ENCODE measurements at places on chromosomes 3 and 15.

GRCh38 chr3:2765002-2765579 lies 345.1 kb downstream of the IL5RA start:
- no peak for DNase-seq

DNA sequence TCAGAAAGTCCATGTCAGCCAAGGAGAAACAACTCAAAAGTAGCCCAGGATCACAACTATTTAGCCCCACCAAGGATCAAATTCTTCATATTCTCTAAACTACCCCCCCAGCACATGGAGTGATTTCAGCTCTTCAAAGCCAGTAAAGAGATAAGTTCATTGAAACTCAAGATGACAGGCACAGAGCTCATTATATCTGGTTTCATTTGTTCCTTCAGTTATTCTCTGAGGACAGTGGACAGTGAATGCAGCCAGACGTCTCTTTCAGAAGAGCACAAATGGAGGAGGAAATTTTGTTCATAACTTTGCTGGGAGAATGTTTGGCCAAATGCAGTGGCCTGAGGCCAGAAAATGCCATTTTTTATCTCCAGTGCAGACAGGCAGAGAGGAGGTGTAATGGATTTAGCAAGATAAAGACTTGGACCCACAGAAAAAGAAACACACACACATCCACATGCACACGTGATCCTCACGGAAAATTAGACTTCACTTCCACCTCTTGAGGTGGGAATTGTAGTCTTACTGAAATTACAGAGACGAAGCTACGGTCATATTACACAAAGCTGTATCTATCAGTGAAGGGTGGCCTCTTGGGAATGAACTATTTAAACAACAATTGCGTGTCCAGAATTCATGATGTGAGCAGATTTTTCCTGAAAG lies 64.6 kb downstream of the HES1 start:
- no peak for DNase-seq

DNA sequence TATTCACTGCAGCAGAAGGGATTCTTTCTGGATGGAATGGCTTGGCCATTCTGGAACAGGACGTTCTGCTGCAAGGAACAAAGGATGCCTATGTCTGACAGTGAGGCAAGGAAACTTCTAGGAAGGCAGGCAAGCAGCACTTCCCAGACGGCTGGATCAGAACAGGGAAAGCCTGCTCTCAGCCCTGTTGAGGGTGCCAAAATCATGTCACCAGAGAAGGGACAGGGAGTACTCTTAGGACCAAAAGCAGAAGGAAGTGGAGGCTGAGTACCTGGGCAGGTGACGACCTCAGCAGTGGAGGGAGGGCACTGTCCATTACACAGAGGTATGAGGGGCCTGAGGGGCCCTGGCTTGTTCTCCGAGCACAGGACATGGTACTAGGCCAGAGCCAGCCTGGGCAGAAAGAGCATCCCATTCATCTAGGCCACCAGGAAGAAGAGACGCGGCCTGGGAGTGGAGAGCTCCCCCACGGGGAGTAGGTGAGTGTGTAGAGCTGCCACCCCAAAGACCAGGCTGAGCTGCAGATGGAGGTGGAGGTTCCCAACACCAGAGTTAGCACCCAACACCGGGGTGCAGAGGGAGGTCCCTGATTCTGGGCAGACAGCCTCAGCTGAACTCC lies 9.6 kb downstream of the KLF15 start:
- no peak for DNase-seq

DNA sequence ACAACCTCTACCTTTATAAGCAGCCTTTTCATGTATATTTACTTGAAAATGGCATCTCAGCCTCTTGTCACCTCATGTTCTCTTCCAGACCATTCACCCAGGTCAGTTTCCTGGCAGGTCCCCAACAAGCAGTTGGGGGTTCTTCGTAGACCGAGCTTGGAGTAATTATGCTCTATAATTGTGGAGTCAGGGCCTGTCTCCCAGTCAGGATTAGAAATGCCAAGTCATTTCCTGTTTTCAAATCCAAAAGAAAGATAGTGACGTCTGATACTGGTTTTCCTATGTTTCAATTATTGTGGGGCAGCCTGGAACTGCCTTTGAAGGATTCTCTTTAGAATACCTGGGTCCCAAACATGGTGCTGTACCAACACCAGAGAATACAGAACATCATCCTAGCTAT lies 430.6 kb downstream of the MECOM start:
- DNase-seq, result no peak

DNA sequence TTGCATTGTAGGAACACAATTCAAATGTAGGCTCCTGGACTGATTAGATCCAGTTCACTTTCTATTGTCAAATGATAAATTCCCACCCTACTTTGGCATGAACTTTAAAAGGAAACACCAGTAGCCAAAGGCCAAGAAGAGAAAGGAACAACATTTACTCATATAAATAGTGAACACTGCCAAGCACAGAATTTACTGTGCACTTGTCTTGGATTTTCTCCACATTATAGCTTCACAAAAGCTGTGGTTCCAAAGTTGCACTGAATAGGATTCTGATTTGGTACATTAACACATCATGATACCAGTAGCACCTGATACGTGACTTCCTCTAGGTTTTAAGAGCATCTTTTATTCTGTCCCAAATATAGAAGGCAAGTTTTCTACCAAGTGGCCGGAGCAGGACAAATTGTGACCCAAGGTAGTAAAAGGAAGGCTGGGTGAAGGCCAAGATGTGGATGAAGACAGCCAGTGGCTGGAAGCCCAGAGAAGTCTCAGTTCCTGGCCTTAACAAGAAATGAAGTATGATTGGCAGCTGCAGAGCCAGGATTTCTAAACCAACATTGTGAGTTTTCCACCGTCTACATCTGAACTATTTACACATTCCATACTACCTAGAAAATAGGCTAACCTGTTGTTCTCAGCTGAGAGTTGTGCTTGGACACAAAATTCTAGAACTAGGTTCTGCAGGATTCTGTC lies 206.7 kb downstream of the THRB start:
- no peak for DNase-seq

DNA sequence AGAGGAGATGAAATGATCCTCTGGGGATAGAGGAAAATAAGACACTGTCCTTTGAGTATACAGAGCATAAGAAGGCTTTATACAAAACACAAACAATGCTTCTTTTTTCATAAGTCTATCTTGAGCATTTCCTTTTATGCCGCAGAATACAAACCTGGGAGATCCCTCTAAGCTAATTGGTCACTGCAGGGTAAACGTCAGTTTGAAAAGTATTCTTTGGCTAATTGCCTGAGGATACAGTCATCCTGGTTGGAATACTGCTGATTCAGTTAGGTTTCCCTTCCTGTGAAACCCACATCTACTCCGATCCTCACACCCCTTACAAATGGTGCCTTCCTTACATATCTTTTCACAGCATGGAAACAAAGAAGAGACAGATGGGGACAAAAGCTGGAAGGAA lies 10.6 kb downstream of the WNT5A start:
- no peak for DNase-seq

DNA sequence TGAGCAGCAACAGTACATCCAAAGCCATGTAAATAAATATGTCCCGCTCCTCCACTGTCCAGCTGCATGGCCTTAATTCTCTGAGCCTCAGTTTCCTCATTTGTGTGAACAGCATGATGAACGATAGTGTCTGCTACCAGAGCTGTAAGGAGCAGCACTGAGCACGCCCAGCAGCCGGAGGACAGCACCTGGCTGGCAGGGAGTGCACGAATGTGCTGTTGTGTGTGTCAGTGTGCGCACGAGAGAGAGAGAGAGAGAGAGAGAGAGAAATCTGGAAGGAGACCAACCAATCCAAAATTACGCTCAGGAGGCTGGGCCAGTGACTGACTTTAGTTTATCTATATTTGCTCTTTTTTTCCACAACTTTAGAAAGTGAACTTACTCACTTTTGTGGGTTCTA lies 26.6 kb upstream of the PLXNA1 start:
- no peak for DNase-seq

GRCh38 chr3:4693620-4694019 lies 200.5 kb downstream of the ITPR1 start:
- no peak for DNase-seq

DNA sequence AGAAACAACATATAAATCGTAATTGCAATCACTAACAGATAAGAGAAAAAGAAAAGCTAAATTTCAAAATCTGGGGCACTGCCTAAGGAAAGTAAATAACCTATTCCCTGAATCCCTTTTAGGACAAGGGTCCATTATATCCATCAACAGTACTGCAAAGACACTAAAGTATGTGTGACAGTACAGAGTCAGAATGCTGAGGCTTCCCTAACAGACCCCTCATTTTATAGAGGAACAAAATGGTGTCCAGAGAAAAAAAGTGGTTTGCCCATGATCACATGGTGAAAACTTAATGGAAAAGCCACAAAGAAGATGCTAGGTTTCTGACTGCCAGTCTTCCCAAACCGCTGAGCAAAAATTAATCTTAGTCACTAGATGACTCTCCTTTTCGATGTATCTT lies 93.8 kb downstream of the DHX30 start:
- no peak for DNase-seq

DNA sequence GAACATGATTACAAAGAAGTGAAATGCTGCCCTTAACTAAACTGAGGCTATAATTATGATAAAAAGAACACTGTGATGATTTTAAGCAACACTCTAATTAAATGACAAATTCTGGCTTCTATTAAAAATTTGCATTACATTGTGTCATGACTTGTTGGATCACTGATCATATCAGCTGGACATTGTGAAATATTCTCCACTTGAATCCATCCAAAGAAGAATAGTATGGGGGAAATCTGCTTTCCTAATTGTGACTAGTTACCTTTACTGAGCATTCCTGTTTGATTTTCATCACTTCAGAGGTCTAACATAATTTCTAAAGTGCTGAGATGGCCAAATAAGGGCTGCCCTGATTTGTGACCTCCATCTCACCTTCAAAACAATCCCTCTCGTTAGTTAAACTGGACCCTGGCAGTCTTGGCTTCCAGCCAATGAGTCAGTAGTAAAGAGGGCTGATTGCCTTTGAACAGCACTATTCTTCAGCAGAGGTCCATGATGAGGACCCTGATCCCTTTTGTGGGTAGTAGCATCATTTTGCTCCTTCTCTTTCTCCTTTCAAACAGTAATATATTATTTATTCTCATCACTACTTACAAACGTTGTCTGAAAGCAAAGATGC lies 53.5 kb upstream of the LEKR1 start:
- DNase-seq, result no peak

DNA sequence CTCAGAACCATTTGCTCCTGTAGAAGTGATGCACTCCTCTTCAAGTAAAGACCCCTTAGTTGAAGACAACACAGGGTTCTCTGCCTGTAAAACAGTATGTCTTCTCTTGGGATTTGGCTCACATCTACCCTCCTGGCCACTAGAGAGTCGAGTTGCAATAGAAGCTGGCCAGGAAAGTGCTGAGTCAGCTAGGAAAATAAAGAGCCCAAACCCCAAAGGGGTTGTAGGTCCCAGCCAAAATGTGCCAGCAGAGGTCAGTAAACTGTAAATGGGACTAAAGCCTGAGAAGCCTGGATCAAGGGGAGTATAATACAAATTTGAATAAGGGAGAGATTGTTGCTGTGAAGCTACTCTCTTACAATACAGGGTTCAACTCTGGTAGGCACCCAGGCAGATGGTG lies 37.2 kb upstream of the THBS1 start:
- no peak for DNase-seq

DNA sequence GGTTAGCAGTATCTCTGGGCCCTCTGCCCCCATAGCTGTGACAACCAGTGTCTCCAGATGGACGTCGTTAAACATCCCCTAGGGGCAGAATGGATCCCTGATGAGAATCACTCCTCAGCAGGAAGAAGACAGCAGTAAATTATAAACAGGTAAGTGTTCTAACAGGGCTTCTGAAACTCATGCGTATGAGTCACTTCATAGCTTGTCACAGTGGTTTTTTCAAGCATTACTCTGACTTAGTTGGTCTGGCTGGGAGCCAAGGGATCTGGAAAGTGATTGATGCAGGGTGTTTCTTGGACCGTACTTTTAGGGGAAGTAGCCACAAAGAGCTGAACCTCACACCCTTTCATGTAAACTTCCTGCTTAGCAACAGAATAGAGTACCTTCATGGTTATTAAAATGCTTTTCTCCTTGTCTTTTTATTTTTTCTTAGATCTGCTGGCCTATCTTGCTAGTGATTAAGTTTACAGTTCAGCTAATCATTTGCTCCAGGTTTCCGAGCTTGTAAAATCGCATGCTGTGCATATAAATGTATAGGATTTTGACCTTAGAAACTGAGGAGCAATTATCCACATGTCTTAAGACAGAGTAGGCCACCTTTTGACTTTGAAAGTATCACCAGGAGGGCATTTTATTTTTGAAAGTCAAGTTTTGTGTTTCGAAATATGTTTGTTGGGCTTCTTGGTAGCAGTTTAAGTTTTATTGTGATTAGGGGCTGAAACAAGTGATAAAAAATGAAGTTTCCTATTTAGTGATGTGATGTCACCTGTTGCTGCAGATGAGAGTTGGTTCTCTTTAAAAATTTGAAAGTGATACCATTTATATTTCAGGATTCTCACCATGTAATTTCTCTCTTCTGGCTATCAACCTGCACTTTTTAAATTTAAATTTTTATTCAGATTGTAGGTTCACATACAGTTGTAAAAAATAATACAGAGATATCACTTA lies 333.9 kb downstream of the PTPRG start:
- peak; percentile 9 for DNase-seq

GRCh38 chr3:30615615-30616346 lies 9.4 kb downstream of the TGFBR2 start:
- no peak for DNase-seq

- no peak for DNase-seq
Measured at GRCh38 chr15:62380011-62380410, 214.9 kb upstream of the C2CD4B start.

DNA sequence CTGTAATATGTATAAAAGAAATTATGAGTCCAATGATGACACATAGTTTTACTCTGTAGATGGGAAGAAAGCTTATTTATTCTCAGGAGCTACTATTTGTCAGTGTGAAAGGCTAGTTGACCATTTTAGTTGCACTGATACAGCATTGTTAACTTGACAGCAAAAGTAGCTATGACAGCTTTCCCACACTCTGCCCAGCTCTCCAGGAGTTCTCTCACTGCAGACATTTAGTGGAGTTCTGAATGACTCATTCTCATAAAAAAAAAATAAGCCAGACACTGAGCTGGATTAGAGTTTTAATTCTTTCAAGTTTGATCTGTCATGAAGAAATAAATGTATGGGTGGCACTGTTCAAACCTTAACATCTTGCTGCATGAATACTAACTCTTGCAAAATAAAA lies 77.2 kb upstream of the CFAP20DC start:
- DNase-seq, result no peak

DNA sequence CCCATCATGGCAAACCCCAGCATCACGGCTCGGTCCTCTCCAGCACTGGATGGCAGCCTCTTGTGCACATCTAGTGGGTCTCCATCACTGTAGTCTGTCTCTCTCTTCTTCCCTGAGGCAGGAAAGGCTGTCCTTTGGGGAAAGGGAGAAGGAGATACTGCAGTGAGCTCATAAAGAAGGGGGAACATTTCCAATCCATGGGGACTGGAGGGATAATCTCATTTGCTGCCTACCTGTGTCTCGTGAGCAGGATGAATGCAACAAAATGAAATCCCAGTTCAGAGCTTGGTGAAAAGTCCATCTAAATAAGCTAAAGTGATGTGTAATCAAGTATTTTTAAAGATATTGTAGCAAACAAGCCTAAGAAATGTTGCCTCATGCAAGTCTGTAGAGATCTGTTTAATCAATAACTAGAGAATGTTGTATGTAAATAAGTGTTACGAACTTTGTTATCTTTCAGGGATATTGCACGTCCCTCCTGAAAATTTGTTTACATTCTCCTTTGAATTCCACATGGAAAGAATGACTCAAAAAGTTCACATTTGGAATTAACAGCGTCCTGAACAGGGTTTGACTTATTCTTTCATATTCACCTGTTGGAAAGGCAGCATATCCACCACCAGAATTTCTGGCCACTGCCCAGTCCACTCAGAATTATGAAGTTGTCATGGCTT lies at the start of gene KCNMB3:
Gene KCNMB3, minus strand, starts transcription at position 312 of the 674 bp plus-strand sequence. Its CDS starts 124 bp downstream, at position 188.
- DNase-seq, result no peak

All from stimulated activated CD8-positive, alpha-beta memory T cell treated with anti-CD3 and anti-CD28 coated beads, Interleukin-2, amount 100 ng/mL, for 48 hours (primary cell).